ENCODE measurements at places on chromosomes 11 and 22.

GRCh38 chr22:22547692-22548300 is 11.3 kb downstream of the PRAME start:
- DNase-seq = no peak

DNA sequence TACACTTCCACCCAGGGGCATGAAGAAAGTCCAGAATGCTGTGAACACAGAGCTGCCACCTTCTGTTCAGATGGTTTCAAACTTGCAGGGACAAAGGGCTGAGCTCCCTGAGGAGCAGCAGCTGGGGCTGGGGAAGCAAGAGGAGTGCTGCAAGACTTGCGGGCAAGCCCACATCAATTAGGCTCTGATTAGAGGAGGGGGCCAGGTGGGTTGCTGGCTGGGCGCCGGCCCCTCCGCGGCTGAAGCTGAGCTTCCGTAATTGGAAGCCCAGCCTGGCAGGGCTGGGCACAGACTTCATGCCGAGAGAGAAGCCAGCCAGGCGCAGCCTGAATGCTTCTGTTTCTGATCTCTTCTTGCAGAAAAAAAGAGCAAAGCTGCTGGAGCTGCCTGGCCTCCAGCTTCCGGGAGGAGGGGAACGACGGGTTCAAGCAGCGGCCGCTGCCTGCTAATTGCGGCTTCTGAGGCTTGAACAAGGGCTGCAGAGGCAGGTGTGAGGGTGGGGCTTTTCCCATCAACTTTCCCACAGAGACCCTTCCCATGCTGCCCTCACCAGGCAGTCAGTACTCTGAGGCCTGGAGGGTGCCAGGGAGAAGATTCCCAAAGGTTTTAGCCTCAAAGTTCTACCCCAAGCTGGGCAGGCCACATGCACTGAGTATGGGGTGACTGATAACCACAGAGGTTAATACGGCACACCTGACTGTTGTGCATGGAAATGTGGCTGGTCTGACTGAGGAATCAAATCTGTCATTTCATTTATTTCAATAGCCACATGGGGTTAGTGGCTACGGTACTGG is 91.1 kb upstream of the LMO1 start:
- DNase-seq = peak; percentile 35

DNA sequence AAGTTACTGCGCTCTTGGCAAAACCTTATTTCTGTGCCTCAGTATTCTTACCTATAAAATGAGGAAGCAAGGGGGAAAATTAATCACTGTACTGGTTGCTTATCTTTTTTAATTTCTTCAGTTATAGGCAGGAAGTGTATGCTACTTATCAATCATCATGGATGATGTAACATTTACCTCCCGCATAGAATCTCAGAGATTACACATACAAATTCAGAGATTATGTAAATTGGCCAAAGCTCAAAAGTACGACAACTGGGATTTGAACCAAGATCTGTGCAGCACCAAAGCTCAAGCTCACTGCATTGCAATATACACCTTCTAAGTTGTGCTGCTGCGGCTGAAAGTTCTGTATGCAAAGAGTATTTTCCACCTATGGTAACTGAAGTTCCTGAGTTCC is 83.0 kb downstream of the PDHX start:
- DNase-seq = no peak

DNA sequence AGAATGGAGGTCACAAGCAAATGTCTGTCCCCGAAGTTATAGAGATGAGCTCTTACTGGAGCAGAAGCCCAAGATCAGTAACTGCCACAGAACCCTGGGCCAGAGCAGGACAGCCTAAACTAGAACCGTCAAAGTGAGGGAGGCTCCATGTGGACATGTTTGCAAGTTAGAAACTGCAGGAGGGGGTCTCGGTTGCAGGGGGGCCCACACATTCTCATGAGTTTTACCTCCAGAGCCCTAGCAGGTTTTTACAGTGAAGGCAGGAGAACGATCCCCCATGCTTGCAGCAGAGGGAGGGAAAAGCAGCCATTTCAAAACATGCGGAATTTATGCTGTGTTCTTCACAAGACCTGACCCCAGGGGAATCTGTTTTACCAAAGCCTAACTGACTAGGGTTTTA is 133.5 kb upstream of the B3GAT1 start:
- DNase-seq = no peak

- DNase-seq = no peak
Measured at GRCh38 chr22:39257901-39258475, 13.2 kb upstream of the PDGFB start.

- peak; percentile 57 for DNase-seq
Measured at GRCh38 chr11:107741044-107741823, 29.4 kb upstream of the SLN start.

DNA sequence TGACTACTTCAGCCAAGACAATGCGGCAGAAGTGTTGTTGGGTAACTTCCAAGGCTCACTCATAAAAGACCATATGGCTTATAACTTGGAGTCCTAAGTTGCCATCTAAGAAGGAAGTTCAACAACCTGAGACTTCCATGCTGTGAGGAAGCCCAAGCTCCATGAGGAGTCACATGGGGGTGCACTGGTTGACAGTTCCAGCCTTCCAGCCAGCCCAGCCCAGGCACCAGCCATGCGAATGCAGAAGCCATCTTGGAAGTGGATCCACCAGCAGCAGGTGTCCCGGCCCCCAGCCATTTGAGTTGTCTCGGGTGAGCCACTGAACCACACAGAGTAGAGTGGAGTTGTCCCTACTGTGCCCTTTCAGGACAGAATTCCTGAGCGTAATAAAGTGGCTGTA is 32.8 kb upstream of the WNT7B start:
- no peak for DNase-seq

- DNase-seq = no peak
Measured at GRCh38 chr11:86156397-86156955, 87.6 kb upstream of the PICALM start.

- DNase-seq = no peak
Measured at GRCh38 chr11:46038529-46038928, 82.7 kb downstream of the PHF21A start.

DNA sequence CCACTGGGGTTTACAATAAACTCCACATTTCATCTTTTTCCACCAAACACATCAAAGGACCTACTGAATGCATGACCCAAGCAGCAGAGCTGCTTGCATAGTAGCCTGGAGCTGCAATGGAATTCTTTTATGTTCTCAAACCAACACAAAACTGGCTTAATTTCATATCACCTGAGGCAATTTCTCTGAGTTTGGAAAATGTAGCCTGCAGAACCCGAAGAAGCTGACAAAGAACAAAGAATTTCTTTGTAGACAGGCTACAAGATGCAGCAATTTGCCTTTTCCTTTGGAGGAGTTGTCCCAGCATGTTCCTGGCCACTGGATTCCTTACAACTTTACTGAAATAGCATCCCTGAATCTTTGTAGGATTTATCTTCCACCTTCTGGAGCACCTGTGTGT is 5.5 kb upstream of the TECTA start:
- peak; percentile 4 for DNase-seq

- DNase-seq = no peak
Measured at GRCh38 chr22:43272869-43273318, 70.3 kb downstream of the SCUBE1 start.

- no peak for DNase-seq
Measured at GRCh38 chr22:20304646-20305045, 15.2 kb downstream of the DGCR6L start.

- DNase-seq = peak; percentile 72
Measured at GRCh38 chr22:50342651-50343540, at the start of gene PPP6R2. Gene PPP6R2 (plus strand): TSS chr22:50343327. CDS start chr22:50393909, 50,582 bp downstream.

- peak; percentile 52 for DNase-seq
Measured at GRCh38 chr22:31327806-31328543, 18.2 kb downstream of the PATZ1 start.

GRCh38 chr11:46930089-46930488 is 6.5 kb upstream of the CSTPP1 start:
- peak; percentile 63 for DNase-seq

DNA sequence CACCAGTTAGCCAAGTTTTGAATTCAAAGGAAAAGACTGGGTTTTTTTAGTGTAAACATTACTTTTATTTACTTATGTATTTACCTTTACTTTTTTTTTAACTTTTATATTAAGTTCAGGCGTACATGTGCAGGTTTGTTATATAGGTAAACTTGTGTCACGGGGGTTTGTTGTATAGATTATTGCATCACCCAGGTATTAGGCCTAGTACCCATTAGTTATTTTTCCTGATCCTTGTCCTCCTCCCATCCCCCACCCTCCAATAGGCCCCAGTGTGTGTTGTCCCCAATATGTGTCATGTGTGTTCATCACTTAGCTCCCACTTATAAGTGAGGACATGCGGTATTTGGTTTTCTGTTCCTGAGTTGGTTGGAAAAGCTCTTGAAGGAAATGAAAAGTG is 20.6 kb downstream of the ZW10 start:
- no peak for DNase-seq

DNA sequence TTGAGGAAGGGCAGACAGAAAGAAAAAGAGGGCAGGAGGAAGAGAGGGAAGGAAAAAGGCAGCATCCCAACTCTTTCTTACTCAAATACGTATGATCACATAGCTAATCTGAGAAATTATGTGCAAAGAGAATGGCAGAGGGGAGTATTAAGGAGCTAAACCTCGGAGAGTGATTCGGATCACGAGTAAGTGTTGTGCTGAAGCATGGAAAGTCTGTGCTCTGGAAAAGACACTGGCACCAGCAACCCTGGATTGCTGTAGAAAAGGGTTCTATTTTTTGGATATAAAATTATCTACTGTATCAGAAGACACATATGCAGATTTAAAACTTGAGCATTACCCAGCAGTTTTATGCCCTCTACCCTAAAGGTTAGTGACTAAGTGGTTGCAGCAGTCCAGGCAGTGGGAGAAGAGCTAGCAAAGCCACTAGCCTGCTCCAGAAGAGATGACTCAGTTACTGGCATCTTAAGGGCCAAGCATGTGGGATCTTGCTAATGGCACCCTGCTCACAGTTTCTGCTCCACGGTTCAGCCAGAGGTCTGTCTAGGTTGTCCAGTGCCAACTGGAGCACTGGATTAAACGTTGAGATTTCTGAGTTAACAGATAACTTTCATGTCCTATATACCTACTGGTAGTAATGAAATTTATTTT is 151.7 kb downstream of the SWAP70 start:
- peak; percentile 92 for DNase-seq

DNA sequence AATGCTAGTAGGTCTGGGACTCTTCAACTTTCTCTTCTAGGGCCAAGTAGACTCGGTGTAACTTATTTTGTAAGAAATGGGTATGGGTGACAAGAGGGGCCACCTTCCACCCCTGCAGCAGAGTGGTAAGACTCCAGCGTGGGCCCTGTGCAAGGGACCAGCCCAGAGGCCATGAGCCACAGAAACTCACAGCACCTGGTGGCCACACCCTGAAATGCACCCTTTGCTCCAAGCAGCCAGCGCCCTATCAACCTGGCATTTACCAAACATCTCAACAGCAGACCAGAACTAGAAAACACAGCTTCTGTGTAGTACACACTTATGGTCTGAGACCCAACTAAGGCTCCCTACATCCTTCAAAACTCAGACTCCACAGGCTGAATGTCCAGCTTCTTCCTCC is 5.7 kb downstream of the CDCA5 start:
- DNase-seq = peak; percentile 67

DNA sequence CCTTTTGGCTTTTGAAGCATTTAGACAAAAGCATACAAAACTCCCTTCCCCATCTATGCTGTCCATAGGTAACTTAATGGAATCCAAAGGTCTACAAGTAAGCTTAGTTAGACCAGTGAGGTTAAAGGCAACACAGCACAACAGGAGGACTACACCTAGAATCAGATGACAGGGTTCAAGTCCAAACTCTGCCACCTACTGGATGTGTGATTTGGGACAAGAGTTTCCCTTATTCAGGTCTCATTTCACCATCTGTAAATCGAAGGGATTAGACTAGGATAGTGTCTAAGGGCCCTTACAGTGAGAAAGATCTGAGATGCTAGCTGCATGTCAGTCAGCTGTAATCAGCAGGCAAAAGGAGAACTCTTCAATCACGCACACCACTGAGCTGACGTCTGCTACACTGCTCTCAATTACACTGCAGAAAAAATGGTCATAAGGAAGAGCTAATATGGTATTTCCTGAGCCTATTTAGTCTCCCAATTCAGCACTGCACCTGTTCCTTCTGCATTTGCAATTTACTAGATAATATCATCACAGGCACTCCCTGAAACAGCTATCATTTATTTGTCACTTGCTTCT is 82.2 kb downstream of the SERGEF start:
- DNase-seq = no peak

DNA sequence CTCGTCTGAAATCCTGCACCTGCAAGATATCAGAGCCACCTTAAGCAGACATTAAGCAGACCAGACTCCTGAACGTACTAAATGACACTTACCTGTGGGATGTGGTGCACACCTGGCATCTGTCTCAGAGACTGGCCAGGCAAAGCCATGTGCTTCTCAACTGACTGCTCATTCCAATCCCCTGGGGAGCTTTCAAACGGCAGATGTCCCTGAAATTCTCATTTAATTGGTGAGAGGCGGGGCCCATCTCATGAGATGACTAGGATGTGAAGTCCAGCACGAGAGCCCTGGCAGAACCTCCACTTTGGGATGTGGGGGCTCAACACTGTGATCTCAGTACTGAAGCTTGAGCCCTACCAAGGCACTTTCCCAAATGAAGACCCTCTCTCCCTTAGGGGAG is 84.9 kb upstream of the HMGXB4 start:
- no peak for DNase-seq

GRCh38 chr11:93196816-93197379 is 893 bp downstream of the SLC36A4 start:
- peak; percentile 10 for DNase-seq

DNA sequence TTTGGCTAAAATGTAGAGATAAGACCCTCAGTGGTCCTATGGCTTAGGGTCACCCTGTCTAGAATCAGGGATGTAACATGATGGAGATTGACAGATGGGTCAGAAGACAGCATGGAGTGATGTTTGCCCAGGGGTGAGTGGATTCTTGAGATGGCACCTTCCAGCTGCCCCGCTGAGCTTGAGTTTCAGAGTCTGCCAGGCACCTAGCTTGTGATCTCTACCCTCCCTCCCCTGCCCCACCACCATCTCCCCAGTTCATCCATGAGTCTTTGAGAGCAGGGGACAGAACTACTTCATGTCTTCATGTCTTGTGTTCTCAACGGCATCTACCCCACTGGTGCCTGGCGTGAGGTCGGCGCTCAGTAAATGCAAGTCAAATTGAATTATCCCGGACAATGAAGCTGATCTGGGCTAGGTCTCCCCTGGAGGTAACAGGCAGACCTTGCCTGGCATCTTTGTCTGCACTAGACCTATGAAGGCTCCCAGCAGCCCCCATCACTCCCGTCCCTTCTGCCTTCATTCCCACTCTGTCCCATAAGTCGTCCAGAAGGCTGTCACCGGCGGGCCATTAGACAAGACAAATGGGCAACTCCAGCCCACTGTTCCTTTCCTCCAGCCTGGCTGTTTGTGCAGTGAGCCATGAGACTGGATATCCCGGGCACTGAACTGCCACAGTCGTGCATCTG is 239.2 kb upstream of the TBCEL start:
- DNase-seq = no peak
